BE2C (cell line): ENCODE measurements at places on chromosomes 2 and 18.

DNA sequence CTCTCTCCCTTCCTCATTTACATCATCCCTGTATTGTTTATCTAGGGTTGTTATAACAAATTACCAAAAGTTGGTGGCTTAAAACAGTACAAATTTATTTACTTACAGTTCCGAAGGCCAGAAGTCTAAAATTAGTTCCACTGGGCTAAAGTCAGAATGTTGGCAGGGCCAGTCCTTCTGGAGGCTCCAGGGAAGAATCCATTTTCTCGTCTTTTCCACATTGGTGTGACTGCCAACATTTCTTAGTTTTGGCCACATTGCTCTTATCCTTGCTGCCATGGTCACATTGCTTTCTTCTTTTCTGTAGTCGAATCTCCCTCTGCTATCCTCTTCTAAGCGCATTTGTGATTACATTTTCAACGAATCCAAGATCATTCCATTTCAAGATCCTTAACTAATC, 34.7 kb downstream of the ICOS start:
- DNase-seq, result no peak

GRCh38 chr18:65146482-65147021, 604.3 kb upstream of the CDH7 start:
- no peak for DNase-seq

GRCh38 chr2:62192811-62193210, 3.1 kb upstream of the B3GNT2 start:
- no peak for DNase-seq

GRCh38 chr18:40004246-40004645, 1950.8 kb upstream of the PIK3C3 start:
- no peak for DNase-seq

DNA sequence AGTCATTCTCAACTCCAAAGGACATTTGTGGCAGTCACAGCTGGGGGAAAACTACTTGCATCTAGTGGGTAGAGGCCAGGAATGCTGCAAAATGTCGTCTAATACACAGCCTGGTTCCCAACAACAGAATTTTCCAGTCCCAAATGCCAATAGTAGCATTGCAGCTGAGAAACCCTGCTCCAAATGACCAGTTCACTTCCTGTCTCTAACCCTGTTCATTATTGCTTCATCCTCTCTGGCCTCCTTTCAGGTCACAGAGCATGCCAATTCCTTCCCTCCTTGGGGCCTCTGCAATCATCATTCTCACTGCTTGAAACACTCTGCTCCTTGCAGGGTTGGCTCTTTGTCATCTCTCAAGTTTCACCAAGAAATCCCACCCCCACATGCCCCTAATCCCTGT, 139.1 kb downstream of the IRS1 start:
- DNase-seq, result no peak

DNA sequence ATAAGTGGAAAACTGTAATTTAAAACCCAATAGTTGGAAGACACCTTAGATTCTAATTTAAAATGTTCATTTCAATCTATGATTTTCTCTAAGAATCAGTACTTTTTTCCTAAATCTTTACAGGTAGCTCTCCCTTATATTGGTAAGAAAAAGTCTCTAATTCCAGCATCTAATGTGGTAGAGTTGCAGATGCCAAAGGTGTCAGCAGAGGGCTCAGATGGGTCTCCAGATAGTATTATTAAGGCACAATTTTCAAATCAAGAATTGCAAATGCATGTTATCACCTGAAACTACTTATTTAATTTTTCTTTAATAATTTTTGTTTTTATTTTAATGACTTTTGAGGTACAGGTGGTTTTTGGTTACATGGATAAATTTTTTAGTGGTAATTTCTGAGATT, 25.5 kb upstream of the ITGA4 start:
- DNase-seq, result no peak

DNA sequence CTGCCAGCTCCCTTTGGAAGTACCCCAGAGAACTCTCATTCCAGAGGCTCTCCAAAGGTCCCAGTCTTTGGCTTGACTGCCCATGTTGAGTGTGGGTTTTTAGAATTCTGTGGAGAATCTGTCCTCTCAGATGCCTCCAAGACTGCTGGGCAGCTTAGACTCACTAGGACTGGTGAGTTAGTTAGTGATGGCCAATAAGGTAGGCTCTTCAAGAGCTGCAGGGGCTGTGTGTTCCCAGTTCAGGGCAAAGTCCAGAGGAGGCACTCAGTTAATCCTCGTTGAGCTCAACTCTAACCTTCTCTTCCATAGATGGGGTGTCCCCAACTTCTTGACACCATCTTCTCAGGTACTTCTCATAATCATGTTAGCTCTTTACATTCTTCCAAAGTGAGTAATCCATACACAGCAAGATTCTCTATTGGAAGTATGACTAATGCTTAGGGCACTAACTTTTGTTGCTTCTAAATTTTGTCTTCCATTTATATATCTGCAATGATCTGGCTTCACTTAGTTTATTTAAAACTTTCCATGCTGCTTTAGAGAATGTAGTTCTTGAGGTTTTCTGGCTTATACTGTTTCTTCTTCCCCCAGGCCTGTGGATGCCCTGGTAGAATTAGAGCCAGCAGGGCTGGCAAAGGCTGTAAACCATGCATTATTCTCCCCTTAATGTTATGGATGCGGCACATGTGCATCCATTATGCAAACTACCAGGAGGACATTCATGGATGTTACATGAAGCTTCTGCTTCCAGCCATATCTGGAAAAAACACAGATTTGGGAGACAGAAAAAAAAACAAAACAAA, 88.9 kb downstream of the POLE4 start:
- no peak for DNase-seq

GRCh38 chr2:197212344-197213262, 98.0 kb downstream of the ANKRD44 start:
- DNase-seq, result no peak

- DNase-seq, result no peak
These were observed 31.0 kb downstream of the EIF2AK3 start for GRCh38 chr2:88596141-88596830.

DNA sequence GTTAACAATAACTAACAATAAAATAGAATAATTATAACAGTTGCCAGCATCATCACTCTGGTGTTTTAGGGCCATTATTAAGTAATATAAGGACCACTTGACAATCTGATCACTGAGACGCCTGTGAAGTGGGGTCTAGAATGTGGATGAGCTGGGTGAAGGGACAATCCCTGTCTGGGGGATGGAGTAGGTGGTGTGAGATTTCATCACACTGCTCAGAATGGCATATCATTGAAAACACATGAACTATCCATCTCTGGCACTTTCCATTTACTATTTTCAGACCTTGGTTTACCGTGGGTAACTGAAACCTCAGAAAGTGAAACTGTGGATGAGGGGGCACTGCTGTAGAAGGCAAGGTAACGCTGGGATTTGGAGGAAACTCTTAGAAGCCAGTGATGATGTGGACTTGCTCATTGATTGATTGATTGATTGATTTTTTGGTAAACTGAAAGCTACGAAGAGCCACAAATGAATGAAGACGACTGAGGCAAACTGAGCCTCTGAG, 204.4 kb upstream of the TWIST2 start:
- no peak for DNase-seq

- DNase-seq, result no peak
These were observed 19.7 kb upstream of the NYAP2 start for GRCh38 chr2:225379856-225380255.
